ENCODE measurements at places on chromosomes 1 and 21. TPM values are rescaled to one million over a fixed set of nuclear protein-coding genes. Genes with fewer than 3 reads are reported as not detected.

KCNAB2 gene
- 290 TPM for total RNA-seq

ORC1 gene
- 25.6 TPM for total RNA-seq

STYXL2 gene
- total RNA-seq: not detected

TGFBR3 gene
- total RNA-seq: 15.3 TPM

RHBDL2 gene
- not detected for total RNA-seq

CNKSR1 gene
- 4.5 TPM for total RNA-seq

CELA3B gene
- total RNA-seq: not detected

C1QTNF12 gene
- total RNA-seq: 2.2 TPM

C8B gene
- not detected for total RNA-seq

KIF21B gene
- total RNA-seq: 143 TPM

A3GALT2 gene
- total RNA-seq: not detected

SERPINC1 gene
- total RNA-seq: not detected

DIRAS3 gene
- not detected for total RNA-seq

SPATA21 gene
- not detected for total RNA-seq

HES3 gene
- total RNA-seq: not detected

PLEKHN1 gene
- total RNA-seq: 3.0 TPM

OR2T2 gene
- not detected for total RNA-seq

Data from activated naive CD8-positive, alpha-beta T cell treated with anti-CD3 and anti-CD28 coated beads, Interleukin-2, amount 10 ng/mL, durations not matched to agents 7 days and 5 days (primary cell).